SK-MEL-5 (cell line): ENCODE measurements at places on chromosomes 5 and 9.
A peak's percentile ranks its signal among the peaks of the same experiment; 100 is the strongest.

DNA sequence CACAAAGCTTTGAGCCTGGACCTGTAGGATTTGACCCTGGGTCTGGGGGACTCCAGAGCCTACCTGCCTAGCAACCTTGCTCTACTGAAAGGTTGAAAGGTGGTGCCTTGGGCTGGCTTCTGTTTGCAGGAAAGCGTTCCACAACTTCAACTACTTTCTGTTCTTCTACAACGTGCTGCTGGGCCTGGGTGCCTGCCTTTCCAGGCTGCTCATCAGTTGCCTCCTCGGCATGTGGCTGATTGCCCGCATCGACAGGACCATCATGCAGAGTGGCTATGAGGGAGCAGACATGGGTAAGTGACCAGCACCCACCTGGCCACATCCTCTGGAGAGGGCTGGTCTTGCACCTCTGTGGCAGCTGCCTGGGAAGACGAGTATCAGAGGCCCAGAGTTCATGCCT lies 13.6 kb upstream of the CCDC180 start:
- no peak for DNase-seq

DNA sequence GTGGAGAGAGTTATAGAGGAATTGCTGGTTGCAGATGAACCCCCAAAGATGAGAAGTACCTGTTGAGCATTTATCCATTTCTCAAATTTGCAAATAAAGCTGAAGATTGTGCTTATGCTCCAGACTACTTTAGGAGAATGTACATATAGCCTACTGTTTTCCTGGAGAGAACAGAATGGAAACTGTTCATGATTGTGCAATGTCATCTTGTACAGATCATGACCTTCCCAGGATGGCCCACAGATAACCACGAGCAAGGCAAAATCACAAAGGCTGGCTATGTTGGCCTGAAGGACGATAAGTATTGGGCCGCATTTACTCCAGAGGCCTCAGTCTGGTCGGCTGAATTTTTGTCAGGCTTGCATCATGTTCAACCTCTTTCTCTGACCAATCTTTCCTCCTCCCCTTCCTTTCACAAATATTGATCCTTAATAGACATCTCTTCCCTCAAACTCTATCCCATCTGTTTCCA lies 28.5 kb upstream of the RICTOR start:
- peak; percentile 84 for DNase-seq

DNA sequence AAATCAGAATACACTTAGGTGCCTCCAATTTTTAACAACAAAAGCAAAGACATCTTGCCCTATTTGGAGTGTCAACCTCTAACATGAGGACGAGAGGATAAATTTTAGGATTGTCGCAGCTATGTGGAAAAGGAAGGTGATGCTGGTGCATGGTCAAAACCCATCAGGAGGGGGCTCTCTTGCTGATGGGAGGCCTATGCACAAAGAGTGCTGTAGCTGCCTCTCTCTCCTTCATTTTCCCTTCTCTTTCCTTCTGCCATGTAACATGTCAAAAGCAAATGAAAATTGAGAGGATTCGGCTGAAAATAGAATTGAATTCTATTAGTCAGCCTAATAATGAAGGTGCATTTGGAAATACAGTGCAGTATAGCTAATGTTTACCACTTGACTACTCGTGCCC lies 578.7 kb upstream of the ZNF462 start:
- peak; percentile 56 for DNase-seq

DNA sequence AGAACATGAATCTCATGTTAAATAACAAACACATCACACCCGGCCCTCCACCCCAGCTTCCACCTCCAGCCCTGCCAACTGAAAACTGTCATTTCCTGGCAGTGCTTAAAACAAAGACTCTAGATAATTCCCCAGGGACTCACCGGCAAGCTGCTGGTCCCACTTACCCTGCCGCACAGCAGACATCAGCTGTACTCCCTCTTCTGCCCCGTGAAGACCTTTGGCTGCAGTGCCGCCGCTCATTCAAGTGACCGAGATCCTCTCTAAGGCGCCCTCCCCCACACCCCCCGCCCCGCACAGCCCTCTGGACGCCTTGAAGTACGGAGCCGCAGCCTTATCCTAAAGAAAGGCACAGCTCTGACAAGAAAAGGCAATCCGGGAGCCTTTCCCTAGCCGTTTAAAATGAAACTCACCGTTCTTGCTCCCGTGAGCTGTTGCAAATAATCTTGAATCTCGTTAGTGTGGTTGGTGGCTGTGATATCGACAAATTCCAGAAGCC lies 434 bp downstream of the GLRX start:
- peak; percentile 47 for DNase-seq

DNA sequence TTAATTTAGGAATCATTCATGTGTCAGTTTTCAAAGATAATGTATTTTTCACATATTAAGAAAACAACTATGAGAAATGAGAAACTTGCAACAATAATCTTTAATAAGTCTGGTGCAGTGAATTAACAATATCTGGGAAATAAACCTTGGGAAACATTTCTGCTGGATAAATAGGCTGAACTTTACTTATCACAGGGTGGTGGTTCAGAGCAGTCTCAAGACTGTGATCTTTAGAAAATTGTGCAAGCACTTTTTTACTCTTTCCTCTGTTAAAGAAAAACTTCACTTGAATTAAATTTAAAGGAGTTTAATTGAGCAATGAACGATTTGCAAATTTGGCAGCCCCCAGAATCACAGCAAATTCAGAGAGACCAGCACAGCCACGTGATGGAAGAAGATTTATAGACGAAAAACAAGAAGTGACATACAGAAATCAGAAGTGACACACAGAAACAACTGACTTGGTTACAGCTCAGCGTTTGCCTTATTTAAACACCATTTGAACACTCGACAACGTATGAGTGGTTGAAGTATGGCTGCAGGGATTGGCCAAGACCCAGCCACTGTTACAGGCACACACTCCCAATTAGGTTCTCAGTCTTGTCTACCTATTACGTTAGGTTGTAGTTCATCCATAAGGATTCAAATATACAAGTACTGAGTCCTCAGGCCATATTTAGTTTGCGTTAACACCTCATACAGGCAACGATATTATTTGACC lies 631.9 kb downstream of the SLCO4C1 start:
- no peak for DNase-seq

- no peak for DNase-seq
Observed at GRCh38 chr9:304106-304505, 89.4 kb downstream of the DOCK8 start.

- DNase-seq, result no peak
Observed at GRCh38 chr9:117687532-117687931, 16.7 kb upstream of the TLR4 start.

GRCh38 chr5:6941631-6942030 lies 228.4 kb downstream of the TENT4A start:
- DNase-seq, result no peak

DNA sequence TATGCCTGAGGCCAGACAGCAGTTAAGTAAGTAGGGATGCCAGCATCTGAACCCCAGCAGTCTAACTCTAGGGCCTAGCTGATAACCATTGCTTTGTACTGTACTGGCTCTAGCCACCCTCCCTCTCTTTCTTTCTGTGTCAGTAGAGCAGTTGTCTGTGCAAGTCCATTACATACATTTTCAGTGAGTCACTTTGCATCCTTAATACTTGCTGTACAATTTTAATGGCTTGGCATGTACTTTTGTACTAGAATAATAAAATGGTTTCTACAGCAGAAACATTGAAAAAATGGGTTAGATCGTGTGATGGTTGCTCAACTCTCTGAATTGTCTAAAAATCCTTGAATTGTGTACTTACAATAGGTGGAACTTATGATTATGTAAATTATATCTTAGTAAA lies 1.5 kb upstream of the TTC39B start:
- DNase-seq, result no peak

DNA sequence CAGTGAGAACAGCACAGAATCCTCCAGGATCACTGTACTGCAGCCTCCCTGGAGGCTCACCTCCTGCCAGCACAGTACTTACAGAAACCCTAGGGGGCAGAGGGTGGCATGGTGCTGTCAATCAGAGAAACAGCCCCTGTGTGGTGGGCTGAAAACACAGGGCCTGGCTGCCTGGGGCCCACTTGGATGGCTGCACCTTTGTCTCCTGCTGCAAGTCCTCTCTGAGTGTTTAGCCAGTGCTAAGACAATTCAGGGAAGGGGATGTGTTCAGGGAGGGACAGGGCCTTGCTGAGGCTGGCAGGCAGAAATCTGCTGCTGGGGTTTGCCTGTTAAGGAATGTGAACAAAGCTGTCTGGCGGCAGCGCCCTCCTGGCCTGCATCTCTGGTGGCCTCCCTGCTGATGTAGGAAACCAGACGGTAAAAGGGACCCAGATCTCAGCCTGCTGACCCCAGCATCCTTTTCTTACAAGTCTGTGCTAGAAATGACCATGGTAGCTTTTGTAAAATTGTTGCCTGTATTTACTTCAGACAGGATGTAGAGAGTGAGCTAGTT lies 39.5 kb downstream of the PRRC2B start:
- DNase-seq, result no peak

- DNase-seq, result no peak
Observed at GRCh38 chr9:14654932-14655331, 38.3 kb downstream of the ZDHHC21 start.

DNA sequence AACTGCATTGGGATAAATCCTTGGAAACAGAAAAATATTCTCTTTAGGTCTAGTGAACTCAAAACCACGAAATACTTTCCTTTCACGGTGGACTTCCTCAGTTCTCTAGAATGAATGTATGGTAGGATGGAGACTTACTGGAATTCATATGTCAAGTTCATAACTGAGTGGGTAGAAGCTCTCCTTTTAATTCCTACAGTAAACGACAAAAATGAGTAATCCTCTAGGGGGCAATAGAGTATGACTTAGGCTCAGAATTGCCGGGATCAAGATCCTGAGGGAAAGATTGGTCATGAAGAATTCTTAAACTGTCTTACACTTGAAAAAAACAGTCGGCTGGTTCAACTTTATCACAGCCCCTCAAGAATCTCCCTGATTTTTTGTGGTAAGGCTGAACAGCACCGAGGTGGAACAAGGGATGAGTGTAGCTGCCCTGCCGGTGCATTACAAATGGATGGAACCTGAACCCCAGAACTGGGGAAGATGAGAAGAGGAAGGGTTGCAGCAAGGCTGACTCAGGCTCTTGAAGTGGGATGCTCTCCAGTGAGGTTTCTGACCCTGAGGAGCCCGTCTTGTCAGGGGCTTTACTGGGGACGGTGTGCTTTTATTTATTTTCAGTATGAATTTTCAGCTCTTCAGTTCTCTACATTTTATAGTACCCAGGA lies 14.0 kb upstream of the LOX start:
- peak; percentile 64 for DNase-seq
